Right kidney (tissue), 9 donors: ENCODE measurements at places on chromosomes 7 and 10.

DNA sequence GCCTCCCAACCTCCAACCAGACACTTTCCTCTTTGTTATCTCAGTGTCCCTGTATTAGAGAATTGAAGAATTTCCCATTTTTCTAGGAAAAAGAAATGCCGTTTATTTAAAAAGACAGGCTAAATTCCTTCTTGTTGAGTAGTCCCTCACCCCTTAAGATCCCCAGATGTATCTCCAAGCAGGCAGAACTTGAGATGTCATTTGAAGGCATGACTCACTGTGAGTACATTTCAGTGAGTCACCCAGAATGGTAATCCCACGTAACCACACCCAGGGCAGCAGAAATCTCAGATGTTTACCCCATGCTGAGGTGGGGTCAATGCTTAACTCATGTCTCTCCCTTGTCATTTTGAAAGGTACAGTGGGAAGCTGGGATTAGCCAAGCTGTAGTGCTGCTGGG is 4.4 kb downstream of the ZNF655 start:
- DNase-seq: no peak

DNA sequence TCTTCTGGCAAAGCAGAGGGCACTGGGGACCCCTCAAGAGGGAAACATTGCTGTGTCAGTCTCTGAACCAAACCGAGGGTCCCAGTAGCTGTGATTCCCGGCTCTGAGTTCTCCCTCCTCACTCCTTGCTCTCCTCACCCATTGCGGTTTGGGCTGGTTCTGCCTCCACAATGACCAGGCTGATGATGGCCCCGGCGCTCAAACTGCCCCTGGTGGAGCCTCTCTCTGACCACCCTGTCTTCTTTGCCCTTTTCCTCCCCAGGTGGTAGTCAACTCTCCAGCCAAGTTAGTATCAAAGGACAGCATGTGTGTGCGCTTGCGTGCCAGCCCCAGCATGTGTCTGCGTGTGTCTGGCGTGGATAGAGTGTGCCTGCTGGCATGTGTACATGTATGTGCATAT is 17.1 kb downstream of the LDB3 start:
- no peak for DNase-seq

GRCh38 chr10:27190508-27190907 is 35.4 kb downstream of the MASTL start:
- DNase-seq: no peak

DNA sequence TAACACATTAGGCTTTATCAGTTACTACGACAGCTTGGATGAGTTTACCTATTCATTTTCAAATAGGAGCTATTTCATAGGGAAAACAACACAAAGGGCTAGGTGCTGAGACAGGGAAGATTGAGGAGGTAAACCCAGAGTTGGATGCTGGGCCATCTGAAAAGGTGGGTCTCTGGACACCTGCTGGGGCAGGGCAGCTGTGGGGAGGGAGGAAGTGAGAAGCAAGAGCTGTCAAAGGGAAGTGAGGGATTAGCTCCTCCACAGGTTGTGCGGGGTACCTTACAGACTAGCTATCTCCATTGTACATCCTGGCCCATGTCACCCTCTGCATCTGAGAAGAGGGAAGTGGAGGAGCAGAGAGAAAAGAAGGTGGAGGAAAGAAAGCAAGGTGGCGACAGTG is 48.9 kb downstream of the BLNK start:
- no peak for DNase-seq

DNA sequence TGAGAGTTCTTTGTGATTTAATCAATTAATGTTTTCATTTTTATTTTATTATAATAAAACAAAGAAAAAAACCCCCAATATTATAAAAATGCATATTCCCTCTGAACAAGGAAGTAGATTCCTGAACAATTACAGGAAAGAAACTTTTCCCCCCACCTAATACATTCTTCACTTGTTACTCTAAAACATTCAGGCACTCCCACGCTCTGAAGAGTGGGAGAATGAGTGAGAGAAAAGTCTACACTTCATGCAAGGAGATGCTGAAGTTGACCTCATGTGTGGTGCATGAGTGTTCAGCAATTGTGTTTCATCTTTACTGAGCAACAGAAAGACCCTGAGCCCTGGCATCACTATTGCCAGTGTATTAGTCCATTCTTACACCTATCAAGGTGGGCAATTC is 244.2 kb upstream of the IGFBP3 start:
- no peak for DNase-seq

DNA sequence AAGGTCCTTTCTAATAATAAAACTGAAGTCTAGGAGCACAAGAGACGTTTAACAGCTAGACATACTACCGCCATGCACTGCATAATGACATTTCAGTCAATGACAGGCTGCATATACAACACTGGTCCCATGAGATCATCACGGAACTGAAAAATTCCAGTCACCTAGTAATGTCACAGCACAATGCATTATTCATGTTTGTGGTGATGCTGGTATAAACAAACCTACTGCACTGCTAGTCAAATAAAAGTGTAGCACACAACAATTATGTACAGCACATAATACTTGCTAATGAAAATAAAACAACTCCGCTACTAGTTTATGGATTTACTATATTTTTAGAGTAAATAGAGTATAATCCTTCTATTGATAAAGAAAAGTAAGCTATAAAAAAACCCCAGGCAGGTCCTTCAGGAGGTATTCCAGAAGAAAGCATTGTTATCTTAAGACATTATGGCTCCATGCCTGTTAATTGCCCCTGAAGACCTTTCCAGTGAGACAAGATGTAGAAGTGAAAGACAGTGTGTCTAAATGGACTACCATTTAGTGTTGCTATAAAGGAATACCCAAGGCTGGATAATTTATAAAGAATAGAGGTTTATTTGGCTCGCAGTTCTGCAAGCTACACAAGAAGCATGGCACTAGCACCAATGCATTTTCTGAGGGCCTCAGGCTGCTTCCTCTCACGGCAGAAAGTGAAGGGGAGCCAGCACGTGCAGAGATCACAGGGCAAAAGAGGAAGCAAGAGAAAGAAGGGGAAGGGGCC is 47.1 kb downstream of the HIBADH start:
- DNase-seq: no peak

- DNase-seq: no peak
Observed at GRCh38 chr7:70730451-70731110, 401.4 kb upstream of the GALNT17 start.

GRCh38 chr10:30378201-30378995 is 29.3 kb upstream of the MTPAP start:
- DNase-seq: no peak
